ENCODE measurements at places on chromosomes 12 and 14.

DNA sequence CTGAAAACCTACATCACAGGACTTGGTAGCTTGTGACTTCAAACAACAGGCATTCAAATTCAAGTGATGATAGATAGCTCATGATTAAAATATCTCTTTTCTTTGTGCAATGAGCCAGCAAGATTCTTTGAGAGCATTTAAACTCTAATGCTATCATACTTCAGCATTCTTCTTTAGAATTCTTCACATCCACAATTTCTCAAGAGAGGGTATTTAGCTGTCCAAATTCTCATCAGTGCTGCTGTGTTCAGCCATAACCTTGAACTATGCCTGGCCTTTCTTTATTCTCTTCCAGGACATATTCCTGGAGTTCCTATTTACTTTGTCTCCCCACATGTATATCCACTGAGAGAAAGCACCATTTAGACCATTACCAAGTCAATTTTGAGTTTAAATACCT, 321.1 kb downstream of the EGLN3 start:
- DNase-seq, result no peak

GRCh38 chr14:73227812-73228781, 9.2 kb upstream of the PAPLN start:
- DNase-seq, result peak; percentile 86

- DNase-seq, result no peak
Measured at GRCh38 chr12:44389896-44390295, 486.2 kb downstream of the NELL2 start.

DNA sequence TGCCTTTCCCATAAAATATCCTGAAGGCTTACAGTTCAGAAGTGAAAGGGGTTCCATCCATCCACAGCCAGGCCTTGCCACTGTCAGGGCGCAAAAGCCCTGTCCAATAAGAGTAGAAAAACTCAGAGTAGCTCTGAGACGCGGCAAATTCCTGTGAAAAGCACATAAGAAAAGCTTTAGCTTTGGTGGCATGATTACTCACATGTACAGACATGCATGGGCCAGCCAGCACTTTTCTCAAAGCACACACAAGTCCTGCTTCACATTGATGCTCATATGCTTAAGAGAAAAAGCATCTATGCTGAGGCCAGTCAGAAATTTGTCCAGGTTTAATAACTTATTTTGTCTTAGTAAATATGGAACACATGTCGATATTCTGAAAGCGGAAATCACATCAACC, 25.5 kb downstream of the CLEC1A start:
- DNase-seq, result no peak

GRCh38 chr12:52486166-52487105, 6.6 kb downstream of the KRT6A start:
- no peak for DNase-seq

- no peak for DNase-seq
Measured at GRCh38 chr12:121112496-121112895, 20.2 kb upstream of the P2RX7 start.

DNA sequence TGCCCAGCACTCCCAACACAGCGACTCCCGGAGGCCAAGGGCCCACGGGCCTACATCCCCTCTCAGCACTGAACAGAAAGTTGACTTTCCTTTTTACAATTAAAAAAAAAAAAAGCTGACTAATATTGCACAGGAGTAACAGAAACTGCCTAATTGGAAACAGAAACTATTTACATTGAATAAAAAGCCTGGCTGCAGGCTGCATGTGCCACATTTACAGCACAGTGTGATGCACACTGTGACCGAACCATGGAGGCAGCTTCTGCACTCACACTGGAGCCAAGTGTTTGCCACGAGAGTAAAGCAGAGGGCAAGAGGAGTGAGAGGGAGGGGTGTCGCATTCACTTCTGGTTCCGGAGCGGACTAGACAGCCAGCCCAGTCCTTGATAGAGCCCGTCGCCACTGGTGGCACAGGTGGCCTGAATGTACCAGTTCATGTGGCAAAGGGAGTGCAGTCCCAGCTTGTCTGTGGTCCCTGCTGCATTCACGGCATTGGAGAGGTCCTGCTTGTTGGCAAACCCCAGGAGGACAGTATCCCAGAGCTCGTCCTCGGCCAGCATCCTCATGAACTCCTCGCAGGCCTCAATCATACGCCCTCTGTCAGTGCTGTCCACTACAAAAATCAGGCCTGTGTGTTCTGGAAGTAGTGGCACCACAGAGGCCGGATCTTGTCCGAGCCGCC, 59.2 kb downstream of the SPPL3 start:
- no peak for DNase-seq

Data from NCI-H82 (cell line).